Amniotic stem cell (primary cell): ENCODE measurements at places on chromosomes 5 and 9.

- no peak for DNase-seq
These were observed 72.3 kb downstream of the GNA14 start for GRCh38 chr9:77575785-77576184.

DNA sequence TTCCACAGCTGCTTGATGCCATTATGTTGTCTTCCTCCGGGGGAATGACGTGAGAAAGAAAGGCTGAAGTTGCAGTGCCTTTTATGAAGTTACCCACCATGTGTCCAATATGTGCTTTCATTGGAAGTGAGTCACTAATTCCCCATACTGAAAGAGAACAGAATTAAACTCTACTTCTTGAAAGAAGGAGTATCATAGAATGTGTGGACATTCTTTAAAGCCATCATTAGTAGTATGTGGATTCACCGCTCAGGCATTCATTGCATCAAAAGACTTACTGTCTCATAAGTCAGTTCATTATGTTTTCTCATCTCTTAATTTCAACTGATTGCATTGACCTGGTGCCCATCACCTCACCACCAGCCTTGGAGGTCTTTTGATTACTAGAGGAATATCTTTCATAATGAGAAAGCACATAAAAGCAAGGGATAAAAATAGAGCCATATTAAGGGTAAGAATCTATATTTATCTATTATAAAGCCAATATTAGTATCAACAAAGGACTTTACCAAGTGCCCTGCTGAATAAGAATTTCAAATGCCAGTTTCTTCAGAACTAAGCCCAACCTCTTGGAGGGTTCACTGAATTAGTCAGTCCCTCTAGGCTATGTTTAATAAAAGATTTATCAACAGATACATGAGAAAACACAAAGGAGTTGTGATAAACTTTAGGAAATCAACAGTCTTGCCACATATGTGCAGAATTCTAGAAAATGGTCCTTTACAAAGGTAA, 516.1 kb downstream of the NTRK2 start:
- DNase-seq = no peak

GRCh38 chr9:90967145-90967538, 165.5 kb downstream of the SYK start:
- DNase-seq = no peak

DNA sequence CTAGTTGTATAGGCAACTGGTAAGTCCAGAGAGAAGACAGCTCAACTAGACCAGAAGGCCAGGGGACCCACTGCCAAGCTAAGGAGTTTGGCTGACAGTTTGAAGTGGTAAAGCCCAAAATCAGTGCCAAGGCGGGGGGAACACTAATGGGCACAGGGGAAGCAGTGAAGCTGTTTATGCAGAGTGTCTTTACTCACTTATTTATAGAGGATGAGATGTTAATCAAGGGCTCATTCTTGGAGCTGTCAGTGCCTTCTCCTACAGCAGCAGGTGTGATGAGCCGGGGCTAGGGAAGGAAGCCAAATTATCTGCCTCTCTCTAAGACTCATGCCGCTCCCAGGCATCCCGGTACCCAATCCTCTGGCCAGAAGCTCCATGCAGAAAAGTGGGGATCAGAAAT, 75.2 kb upstream of the GALNT10 start:
- no peak for DNase-seq

DNA sequence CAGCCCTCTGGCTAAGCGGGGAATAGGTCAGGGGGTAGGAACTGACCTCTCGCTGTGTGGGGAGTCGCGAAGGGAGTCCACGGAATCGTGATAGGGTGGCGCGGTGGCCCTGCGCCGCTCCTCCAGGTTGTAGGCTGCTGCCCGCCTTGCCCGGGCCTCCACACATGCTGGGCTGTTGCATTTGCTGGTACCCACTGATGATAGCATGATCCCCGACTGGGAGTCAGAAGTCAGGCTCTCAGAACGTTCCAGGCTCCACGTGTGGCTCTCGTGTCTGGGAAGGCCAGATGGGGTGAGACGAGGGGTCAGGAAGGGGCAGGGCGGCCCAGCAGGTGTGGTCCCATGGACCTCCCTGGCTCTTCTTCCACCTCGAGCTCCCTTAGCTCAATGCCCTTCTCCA, 56.0 kb downstream of the PSD2 start:
- no peak for DNase-seq

GRCh38 chr9:27247756-27248155, 49.2 kb downstream of the EQTN start:
- DNase-seq = peak; percentile 50

DNA sequence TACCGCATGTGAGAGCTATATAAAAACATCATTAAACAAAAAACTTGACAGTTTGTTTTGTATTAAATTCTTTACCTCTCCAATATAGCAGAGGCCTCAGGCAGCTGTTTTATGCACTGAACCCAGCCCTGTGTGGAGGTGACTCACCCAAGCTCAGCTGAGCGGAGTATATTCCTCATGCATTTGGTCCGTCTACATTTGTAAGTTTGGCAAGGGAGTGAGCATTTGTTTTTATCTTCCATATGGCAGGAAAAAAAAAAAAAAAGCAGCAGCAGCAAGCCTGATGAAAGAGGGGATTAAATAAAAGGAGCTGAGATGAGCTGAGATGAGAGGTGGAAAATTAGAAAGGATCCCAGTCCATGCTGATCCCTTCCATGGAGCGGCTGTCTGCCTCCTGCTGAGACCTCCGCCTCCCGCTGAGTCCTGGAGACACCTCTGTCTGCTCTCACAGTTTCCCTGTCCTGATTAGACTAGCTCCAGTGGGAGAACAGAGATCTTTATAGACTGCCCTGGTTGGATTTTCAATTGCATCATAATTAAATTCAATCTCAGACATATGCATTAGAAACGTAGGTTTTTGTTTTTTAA, 112.0 kb upstream of the CTNND2 start:
- DNase-seq = no peak

GRCh38 chr9:79868567-79869189, 296.9 kb downstream of the TLE4 start:
- DNase-seq = no peak

DNA sequence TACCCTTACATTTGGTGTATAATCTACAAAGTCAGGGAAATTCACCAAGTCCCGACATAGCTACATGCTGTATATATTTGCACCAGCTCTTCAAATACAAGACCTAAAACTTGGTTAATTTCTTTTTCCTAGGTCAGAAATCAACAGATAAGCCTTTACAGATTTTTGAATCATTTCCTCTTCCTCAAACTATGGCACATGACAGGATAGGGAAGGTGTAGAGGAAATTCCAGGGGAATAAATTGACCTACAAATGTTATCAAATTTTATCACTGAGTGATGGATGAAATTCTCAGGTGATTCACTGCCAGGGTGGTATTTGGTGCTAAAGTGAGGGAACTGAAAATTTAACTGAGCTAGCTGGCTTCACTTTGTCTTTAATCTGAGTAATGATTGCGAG, 360.0 kb downstream of the BNC2 start:
- DNase-seq = no peak

DNA sequence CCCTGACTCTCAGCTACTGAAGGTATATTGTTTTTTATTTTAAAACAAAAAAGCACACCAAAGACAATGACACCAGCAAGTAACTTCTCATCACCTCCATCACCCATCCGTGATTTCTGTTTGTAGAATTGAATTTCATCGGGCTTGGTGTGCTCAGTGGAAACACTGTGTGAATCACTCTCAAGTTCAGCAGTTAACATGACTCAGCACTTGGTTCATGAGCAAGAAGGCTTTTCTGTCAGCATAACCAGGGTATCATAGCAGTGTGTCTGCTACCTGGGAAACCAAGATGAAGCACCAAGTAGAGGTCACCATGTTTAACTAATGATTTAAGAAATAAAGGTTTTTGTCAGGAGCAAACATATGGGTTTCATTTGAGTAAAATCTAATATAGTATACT, 123.7 kb downstream of the INSYN2B start:
- DNase-seq = peak; percentile 72

- peak; percentile 70 for DNase-seq
These were observed 25.9 kb upstream of the ANKRD55 start for GRCh38 chr5:56259002-56259511.

GRCh38 chr9:114307899-114308267, 15.0 kb upstream of the ORM1 start:
- DNase-seq = no peak

GRCh38 chr5:2192496-2192895, 309.8 kb upstream of the IRX4 start:
- no peak for DNase-seq

- no peak for DNase-seq
These were observed 10.0 kb upstream of the GRIN1 start for GRCh38 chr9:137128862-137129455.

DNA sequence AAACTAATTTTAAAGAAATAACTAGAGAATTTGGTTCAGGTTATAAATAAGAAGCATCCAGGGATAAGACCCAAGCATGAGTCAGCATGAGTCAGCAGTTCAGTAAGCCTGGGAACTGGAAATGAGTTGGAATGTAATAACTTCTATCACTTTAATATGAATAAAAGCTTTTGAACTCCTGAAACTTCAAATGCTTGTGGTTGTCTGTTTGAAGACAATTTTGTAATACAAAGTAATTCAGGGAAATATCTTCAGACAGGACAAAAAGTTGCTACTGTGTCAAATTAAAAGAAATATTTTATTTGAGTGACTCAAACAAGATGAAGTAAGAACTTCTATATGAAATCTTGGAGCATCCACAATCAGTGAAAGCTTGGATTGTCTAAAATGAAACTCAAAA, 331.2 kb upstream of the DAB2 start:
- DNase-seq = peak; percentile 76

DNA sequence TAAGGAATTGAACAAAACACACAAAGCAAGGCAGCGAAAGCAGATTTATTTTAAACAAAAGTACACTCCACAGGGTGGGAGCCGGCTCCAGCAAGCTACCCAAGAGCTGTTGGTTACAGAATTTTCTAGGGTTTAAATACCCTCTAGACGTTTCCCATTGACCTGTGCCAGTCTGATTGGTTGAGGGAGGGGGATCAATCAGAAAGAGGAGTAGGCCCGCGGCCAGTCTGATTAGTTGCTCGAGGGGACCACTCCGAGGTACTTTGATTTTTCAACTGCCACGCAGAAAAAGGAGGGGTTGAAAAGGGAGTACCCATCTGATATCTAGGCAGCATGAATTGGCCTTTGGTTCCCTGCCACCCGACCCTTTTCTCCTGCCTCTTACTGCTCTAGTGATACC, 998 bp downstream of the SRP19 start:
- no peak for DNase-seq

DNA sequence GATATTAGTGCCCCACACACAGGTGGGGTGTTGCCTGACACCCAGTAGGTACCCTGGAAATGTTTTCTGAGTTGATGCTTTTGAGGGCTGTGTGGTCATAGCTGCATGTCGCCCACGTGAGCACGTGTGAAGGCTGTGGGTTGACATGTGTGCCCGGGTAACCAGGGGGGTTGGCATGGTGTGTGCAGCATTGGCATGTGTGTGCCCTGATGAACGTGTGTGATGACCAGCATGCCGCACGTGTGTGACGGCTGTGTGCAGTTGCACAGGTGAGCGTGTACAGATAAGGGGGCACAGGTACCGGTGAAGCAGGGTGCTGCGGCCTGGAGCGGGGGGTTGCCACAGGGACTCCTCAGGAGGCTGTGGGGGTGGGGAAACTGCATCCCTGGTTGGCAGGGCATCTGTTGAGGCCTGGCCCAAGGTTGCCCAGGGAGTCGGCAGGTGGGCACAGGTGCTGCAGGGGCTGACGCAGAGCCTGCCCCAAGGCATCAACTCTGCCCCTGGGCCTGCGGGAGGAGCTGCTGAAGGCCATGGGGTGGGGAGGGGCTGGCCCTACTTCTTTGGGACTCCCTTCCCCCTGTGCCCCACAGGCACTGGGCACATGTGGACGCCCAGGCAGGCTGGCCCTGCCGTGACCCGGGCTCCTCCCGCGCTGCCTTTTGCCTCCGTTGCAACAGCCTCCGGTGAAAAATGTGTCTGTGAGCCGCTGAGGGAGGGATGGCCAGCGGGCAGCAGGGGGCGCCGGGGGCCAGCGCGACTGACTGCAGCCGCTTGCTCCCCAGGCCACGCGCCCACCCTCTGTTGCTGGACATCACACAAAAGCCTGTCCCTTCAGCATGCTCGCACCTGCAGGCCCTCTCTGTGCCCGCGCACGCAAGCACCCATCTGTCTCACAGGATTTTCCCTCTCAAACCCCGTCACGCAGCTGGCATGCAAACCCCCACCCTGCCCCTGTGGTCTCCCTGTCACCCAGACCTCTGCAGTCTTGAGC, 2.2 kb downstream of the UNC5A start:
- no peak for DNase-seq

GRCh38 chr5:38931731-38932130, 85.9 kb downstream of the OSMR start:
- no peak for DNase-seq

GRCh38 chr9:117187498-117187897, 227.4 kb downstream of the ASTN2 start:
- DNase-seq = no peak

DNA sequence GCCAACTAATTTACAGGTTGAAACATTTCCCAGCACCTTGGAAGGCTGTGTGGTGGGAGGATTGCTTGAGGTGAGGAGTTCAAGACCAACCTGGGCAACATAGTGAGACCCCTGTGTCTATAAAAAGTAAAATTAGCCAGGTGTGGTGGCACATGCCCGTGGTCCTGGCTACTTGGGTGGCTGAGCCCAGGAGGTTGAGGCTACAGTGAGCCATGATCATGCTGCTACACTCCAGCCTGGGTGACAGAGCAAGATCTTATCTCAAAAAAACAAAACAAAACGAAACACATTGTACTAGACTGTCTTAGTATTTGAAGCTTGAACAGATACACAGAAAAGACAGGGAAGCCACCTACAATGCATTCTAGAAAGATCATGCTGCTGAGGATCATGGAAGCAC, 2.8 kb upstream of the HSDL2 start:
- no peak for DNase-seq

GRCh38 chr5:137248527-137248926, 250.6 kb downstream of the SPOCK1 start:
- DNase-seq = no peak

DNA sequence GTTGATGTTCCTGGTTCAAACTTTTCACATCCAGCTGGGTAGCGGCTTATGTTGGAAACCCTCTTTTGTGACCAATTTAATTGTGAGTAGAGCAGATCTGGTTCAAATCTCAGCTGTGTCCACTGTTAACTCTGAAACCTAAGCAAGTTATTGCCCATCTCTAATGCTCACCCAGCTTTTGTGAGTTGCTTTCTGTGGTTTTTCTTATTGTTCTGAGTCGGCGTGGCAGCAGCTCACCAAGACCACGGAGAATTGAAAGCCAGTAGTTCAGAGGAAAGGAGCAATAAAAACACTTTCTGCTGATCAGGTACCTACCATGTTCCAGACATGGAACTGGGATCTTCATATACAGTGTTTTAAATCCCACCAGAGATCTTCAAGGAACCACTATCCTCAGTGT, 114.4 kb downstream of the DOCK2 start:
- no peak for DNase-seq
